ENCODE measurements at places on chromosomes 1 and 21.

DNA sequence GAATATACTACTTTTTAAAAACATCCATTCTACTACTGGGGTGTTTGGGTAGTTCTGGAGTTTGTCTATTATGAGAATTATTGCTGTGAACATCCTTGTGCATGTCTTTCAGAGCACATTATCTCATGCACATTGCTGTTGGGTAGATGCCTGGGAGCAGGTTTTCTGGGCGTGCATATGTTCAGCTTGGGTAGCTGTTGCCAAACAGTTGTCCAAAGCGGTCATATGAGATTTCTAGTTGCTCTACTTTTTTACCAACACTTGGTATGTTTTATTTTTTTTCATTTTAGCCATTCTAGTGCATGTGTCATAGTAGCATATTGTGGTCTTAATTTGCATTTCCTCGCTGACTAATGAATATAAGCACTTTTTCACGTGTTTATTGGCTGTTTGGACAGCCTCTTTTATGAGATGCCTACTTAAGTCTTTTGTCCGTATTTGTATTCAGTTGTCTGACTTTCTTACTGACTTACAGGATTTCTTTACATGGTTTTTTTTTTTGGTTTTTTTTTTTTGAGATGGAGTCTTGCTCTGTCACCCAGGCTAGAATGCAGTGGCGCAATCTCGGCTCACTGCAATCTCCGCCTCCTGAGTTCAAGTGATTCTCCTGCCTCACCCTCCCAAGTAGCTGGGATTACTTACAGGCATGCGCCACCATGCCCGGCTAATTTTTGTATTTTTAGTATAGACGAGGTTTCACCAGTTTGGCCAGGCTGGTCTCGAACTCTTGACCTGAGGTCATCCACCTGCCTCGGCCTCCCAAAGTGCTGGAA lies 18.1 kb downstream of the ZDHHC18 start:
- no peak for DNase-seq

GRCh38 chr1:22854688-22855565 lies 117.7 kb downstream of the LACTBL1 start:
- no peak for DNase-seq

DNA sequence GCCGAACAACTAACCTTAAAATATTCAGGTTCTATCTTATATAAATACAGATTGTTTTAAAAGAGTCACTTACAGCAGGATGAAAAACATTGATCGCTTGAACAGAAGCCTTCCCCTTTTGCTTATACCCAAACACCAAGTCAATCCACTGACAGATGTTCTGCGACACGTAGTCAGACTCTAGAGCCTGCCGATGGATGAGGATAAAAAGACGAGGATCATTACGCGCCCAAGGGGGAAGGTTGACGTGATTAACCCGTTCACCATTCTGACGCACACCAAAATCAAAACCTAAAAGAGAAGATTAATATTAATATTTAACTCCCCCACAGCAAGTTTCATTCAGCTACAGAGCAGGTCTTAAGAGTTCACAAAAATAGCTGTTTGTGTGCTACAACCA lies 59.4 kb upstream of the GNG4 start:
- DNase-seq: peak; percentile 7

DNA sequence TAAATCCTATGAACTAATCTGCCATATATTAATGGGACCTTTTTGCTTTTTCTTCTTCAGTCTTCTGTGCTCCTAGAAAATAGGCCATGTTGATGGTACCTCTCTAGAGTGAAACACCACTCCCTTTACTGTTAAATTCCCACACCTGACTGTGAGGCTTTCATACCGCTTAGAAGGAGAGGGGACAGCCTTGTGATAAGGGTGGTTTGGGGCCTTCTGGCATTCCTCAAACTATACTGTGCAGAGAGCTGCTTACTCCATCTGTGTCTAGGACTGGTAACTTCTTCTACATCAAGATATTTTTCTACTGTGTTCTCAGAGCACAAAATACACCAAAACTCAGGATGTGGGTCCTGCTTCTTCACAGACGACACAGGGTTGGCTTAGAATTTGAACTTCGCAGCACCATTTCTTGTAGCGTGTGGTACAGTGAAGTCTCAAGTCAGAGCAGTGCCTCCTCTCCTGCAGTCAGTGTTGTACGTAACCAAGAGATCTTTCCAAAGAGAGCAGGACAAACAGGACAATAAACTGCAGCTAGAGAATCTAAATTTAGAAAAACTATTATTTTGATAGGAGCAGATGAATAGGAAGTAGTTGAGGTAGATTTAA lies 43.8 kb downstream of the MACO1 start:
- no peak for DNase-seq

DNA sequence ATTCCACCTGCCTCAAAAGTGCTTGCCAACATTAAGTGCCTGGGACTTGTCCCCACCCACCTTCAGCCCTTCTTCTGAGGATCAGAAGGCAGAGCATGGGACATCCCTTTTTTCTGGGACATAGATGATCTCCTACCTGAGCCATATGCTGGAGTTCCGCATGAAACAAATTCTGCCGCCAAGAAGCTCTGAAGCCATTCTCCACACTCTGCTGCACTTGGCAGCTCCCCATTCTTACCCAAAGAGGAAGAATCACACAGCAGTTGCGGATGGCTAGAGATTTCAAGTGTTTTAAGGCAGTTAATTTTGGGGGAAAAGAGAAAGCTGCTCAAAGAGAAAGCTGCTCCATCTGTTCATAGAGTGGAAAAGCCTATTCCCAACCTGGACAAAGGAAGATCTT lies 197.3 kb upstream of the COA6 start:
- DNase-seq: peak; percentile 16

- no peak for DNase-seq
Observed at GRCh38 chr1:2201062-2201461, 6.5 kb upstream of the FAAP20 start.

DNA sequence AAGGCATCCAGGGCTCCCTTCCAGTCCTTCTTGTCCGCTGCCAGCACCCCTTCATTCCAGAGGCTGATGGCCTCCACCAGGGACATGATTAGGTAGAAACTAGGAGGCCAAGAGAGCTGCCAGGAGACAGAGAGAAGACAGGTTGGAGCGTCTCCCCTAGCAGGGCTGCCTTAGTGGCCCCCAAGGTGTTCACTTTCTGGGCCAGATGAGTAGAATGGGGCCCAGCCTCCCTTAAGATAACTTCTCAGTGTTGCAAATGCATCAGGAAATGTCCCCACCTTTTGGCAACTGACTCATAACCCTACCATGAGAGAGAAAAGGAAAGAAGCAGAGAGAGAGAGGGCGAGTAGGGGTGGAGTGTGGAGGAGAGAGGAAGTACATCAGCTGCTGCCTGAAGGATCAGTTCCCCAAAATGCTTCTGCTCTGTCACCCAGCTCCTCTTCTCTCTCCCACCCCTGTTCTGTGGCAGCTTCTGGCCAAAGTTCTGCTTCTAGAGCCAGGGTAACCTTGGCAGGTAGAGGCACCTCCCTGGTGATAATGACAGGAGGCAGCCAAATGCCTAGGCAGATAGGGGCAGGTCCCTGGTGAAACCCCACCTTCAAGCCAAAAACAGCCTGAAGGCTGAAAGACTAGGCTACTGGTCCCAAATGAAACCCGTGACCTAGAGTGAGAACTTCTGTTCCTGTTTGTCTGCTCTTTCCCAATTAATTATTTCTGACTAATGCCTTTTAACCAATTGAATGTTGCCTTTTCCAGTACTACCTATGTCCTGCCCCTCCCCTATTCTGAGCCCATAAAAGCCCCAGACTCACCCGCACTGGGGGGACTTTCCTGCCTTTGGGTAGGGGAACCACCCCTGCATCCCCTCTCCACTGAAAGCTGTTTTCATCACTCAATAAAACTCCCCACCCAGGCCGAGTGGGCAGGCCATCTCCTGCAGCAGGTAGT lies at the start of gene NCF2:
Gene NCF2, minus strand, starts transcription at position 216 of the 948 bp plus-strand sequence. Its CDS starts 130 bp downstream, at position 86.
- DNase-seq: peak; percentile 30

DNA sequence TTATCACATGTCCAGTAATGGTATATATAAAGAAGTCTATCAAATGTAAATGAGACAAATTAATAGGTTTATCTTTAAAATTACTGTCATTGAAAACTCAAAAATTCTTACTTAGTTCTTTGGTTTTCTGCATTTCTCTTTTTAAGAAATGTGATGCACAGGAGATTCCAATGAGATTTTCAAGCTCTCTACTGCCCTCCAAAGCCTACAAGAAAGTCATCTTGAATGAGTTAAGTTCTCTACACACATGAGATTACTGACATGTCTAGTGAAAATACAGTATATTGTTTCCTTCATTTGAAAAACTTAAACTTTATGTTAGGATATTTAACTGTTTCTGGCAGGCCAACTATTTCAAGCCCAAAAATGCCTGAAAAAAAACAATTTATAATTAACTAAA lies 68.8 kb downstream of the ITGB3BP start:
- peak; percentile 38 for DNase-seq

DNA sequence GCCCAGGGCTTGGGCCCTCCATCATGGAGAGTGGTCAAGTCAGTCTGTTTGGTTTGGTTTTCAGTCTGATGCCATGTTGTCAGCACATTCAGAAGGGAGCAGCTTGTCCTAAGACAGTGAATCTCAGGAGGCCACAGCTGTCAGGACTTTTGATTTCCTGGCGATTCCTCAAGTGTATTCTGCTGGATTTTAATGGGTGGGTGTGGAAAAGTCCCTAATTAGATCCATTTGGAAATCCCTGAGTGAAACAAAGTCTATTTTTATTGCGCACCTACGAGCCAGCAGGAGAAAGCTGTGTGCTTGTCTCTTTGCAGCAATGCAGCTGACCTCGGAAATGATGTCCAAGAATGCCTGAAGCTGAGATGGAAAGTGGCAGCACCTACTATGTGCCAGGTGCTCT lies 21.6 kb upstream of the FHAD1 start:
- DNase-seq: no peak

DNA sequence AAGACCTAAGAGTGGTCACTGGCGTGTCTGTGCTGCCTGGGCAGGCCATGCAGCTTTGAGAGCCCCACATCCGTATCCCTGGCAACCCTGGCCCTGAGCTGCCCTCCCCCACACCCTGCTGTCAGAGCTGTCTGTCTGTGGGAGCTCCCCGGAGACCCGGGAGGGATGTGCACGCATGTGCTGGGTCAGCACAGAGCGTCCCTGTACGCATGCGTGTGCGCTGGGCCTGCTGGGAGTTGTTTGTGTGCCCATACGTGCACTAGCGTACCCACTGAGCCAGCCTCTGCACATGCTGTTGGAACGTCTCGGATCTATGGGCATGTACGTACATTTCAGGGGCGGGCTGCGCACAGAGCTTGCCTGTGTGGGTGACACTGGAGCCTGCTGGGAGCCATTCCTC lies 89.3 kb downstream of the EPHB2 start:
- no peak for DNase-seq

GRCh38 chr1:168636642-168637111 lies 60.3 kb downstream of the XCL1 start:
- DNase-seq: peak; percentile 94

GRCh38 chr1:97919585-97920261 lies 1.1 kb downstream of the DPYD start:
- DNase-seq: no peak

GRCh38 chr21:43027846-43028731 lies 47.5 kb downstream of the CBS start:
- DNase-seq: no peak

- DNase-seq: peak; percentile 22
Observed at GRCh38 chr21:30257773-30258172, 25.0 kb downstream of the KRTAP24-1 start.

DNA sequence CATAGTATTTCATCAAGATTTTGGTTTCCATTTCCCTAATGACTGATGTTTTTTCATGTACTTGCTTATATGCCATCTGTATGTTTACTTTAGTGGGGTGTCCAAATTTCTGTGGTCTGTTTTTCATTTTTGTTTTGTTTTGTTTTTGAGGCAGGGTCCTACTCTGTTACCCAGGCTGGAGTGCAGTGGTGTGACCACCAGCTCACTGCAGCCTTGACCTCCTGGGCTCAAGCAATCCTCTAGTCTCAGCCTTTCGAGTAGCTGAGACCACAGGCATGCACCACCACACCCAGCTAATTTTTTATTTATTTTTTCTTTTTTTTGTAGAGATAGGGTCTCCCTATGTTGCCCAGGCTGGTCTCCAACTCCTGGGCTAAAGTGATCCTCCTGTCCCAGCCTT lies 378.0 kb upstream of the VAMP3 start:
- DNase-seq: no peak

DNA sequence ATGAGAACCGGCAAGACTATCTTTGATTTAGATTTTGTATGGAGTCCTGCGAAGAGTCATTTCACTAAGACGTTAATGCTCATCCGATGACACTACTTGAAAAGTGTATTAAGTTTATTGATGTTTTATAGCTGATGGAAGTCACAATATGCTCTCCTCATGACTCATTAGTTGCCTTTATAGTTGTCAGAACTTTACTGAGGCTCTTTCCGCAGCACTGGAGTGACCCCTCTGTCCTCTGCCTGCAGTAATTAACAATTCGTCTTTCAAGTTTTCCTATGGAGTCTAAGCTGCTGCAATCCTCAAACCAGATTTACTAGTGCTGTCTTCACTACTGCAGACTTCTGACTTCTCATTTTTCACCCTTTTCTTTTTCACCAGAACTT lies 853 bp downstream of the USP16 start:
- peak; percentile 52 for DNase-seq

- no peak for DNase-seq
Observed at GRCh38 chr1:217919683-217920388, 288.7 kb downstream of the SPATA17 start.

- DNase-seq: no peak
Observed at GRCh38 chr1:177786176-177786745, 183.6 kb downstream of the SEC16B start.

GRCh38 chr1:101003012-101003650 lies 22.5 kb downstream of the DPH5 start:
- peak; percentile 30 for DNase-seq

DNA sequence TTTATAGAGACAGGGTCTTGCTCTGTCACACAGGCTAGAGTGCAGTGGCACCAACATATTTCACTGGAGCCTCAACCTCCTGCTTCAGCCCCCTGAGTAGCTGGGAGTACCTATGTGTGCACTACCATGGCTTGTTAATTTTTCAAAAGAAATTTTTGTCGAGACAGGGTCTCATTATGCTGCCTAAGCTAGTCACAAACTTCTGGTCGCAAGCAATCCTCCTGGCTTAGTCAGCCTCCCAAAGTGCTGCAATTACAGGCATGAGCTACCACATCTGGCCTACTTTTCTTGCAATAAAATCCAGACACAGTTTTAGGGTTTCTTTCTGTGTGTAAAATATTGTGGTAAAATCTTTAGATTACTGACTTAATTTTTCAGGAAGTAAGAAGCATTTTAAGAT lies 27.9 kb upstream of the NTPCR start:
- peak; percentile 51 for DNase-seq

GRCh38 chr1:174799136-174799479 lies 200.6 kb upstream of the CACYBP start:
- DNase-seq: no peak
